Ascending aorta (tissue), 2 donors: ENCODE measurements at places on chromosomes 12 and 14.

DNA sequence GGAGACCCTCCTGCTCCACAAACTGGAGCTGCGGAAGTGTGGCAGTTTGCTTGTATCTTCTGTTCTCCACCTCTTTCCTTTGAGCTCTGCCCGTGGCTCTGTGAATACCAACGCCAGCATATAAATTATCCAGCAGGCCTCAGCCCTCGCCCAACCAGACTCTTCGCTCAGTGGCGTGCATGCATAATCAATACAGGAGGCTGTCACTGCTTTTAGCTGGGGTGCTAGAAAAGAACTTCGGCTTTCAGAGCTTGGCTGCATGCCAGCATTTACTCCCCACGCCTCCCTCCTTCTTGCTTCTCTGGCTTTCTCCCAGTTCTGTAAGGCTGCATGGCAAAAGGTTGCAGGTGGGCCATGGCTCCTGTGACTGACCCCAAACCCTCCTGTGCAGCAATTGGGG is 26.9 kb downstream of the NRXN3 start:
- no peak for DNase-seq

GRCh38 chr14:86798330-86798729 is 1194.7 kb downstream of the GALC start:
- DNase-seq: no peak

- no peak for DNase-seq
Measured at GRCh38 chr14:63493246-63493645, 49.9 kb downstream of the PPP2R5E start.

DNA sequence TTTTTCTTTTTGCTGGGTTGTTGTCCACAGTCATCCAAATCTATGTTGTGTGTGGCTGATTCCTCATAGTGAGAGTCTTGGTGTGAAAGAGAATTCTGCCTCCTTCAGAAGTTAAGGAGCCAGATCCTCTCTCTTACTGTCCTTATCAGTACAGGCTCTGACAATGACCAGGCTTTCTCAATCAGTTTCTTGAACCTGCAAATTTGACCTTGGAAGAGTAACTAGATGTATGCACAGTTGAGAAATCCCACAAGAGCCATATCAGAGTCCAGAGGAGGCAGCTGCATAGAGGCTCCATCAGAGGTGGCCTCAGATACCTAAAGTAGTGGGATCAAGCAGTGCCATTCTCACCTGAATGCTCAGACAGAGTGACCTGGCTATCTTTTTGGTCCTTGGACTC is 5.5 kb upstream of the GALC start:
- DNase-seq: no peak
